ENCODE measurements at places on chromosomes 1 and 21.

- no peak for DNase-seq
These were observed 57.5 kb downstream of the ENAH start for GRCh38 chr1:225595452-225595851.

- no peak for DNase-seq
These were observed at the start of gene KAZN for GRCh38 chr1:14598498-14599182. KAZN (plus strand) TSS chr1:14598685.

GRCh38 chr1:203796236-203796605 lies 798 bp downstream of the ZBED6 start:
- peak; percentile 52 for DNase-seq

GRCh38 chr1:192635939-192636338 lies at the start of gene RGS13:
RGS13 (plus strand) TSS chr1:192636147; CDS start chr1:192644335, 8,188 bp downstream.
- no peak for DNase-seq

DNA sequence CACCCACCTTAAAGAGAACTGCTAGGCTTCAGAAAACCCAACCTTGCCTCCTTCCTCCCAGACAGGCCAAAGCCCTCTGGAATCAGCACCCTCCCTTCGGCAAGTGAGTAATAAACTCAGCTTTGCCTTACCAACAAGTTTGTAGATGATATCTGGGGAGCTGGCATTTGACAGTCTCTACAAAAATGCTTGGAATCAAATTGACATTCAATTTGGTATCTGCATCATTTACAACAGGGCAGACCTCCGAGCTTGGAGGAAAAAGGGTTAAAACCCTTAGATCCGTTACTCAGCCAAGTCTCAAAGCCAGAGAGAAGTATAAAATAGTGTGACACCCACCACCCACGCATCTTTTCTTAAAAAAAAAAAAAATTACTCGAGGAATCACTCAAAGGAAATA lies 149.3 kb upstream of the EDN2 start:
- peak; percentile 55 for DNase-seq

GRCh38 chr1:157704878-157705277 lies 4.3 kb upstream of the FCRL3 start:
- no peak for DNase-seq

- no peak for DNase-seq
These were observed 57.5 kb upstream of the PLPPR5 start for GRCh38 chr1:99062192-99062591.

GRCh38 chr1:64171246-64171645 lies 32.2 kb upstream of the UBE2U start:
- DNase-seq = peak; percentile 6

- peak; percentile 58 for DNase-seq
These were observed 615 bp downstream of the CLIC4 start for GRCh38 chr1:24745711-24746413.

DNA sequence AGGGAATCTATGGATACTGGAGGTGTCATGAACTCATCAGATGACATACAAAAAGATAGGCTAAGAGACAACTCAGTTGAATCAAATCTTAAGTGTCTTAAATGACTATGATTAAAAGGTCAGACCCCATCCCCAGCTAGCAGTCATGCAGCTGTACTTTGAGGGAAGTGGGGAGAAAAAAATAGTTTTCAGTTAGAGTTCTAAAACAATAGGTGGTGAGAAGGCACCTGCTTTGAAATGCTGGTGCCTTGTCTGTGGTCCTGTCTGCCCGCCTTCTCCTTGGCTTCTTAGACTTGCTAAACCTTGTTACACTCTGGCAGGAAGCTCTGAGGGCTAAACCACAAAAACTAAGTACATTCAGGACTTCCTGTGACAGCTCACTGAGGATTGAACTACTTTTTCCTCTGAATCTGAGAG lies 15.3 kb downstream of the CD2 start:
- peak; percentile 31 for DNase-seq

DNA sequence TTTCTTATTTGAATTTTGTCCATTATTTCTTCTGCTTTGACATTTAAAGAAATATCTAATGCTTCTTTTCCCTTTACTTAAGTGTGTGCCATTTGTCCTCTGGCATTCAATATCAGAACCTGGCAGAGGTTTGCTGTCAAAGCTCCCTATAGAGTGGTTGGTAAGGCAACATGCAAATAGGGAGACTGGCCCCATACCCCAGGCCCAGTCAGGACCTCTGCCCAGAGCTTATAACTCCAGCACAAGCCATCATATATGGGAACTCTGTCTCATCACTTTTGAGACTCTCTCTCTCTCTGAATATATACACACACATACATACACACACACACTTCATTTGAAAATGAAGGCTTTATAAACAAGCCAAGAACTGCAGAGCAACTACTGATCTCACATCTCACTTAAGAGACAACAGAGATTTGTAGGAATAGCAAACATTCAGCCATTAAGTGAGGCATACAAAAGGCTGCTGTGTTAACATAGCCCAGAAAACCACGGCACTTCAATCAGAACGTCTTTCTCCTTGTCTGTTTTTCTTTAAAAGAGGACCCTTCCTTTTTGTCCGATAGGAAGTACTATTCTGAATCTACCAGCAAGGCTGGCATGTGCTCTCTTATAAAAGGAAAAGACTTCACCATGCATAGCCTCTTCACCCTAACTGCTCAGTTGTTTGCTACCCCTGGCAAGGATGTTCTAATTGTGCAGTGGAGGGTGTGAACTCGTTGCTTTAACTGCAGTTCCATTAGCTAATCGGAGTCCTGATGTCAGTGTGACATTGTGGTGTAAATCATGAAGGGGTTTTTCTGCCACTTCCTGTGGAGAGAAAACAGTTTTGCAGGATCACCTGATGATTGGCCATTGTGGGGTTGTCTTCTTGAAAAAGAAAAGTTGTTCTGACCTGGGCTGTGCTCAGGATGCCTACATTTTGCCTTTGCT lies 101.7 kb downstream of the NR5A2 start:
- no peak for DNase-seq

DNA sequence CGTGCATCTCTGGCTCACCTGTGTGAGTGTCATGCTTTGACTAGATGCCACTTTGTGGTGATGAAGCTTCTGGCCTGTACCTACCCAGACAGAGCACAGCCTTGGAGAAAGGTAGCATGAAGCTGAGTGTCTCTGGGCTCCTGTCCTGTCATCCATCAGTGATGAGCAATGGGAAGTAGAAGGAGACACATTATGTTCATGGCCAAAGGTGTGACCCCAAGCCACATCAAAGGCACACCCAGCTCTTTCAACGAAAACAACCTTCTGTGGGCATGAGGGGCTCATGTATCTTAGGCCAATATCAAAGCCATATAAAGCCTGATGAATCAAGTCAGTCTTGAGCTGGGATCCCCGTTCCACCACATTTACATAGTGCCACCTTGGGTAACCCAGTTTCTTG lies 1.0 kb upstream of the CLIC6 start:
- DNase-seq = no peak

DNA sequence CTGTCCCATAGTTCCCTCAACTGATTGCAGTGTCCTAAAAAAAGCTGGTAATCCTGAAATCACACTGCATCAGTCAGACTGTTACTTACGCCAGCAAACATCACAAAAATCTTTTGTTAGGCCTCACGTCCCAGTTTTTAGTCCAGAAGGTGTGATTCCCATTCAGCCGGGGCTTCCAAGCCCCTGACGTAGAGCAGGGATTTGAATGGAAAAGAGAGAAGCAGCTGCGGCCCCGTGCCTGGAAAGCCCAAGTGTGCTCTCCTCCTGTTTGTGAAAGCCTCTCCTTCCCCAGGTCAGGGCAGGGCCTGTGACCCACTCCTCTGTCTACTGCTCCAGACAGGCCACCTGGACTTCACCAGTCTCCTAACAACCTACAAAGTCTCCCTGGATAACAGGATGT lies 20.7 kb downstream of the KCNA10 start:
- no peak for DNase-seq

GRCh38 chr1:235935235-235936225 lies 68.8 kb upstream of the LYST start:
- DNase-seq = no peak

DNA sequence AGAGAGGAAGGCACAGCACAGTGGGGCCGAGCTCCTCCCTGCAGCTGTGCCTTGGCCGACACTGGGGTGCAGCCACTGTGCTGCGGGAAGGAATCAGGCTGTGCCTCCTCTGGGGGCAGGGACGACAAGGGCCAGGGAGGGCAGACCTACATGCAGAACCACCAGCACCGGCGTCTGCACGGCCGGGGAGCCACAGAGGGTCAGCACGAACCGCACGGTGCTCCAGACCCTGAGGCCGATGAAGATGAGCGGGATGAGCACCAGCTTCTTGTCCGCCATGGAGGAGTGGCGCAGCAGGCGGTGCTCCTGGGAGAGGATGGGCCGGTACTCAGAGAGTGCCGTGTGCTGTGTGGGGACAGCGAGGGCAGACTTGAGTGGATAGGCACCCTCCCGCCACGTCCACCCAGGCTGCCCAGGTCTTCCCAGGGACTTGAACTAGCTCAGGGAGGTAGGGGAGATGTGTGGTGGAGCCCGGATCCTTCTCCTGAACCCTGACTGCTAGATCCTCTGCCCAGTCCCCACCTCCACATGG lies 23.5 kb downstream of the GPR157 start:
- DNase-seq = no peak

GRCh38 chr1:9112961-9113880 lies 15.7 kb downstream of the GPR157 start:
- DNase-seq = no peak

DNA sequence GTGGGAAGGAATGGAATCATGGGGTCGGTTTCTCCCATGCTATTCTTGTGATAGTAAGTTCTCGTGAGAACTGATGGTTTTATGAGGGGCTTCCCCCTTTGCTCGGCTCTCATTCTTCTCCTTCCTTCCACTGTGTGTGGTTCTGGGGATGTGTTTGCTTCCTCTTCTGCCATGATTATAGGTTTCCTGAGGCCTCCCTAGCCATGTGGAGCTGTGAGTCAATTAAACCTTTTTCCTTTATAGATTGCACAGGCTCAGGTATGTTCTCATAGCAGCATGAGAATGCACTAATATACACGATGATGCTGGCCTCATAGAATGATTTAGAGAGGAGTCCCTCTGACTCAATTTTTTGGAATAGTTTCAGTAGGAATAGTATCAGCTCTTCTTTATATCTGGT lies 195.4 kb upstream of the IVNS1ABP start:
- DNase-seq = no peak

DNA sequence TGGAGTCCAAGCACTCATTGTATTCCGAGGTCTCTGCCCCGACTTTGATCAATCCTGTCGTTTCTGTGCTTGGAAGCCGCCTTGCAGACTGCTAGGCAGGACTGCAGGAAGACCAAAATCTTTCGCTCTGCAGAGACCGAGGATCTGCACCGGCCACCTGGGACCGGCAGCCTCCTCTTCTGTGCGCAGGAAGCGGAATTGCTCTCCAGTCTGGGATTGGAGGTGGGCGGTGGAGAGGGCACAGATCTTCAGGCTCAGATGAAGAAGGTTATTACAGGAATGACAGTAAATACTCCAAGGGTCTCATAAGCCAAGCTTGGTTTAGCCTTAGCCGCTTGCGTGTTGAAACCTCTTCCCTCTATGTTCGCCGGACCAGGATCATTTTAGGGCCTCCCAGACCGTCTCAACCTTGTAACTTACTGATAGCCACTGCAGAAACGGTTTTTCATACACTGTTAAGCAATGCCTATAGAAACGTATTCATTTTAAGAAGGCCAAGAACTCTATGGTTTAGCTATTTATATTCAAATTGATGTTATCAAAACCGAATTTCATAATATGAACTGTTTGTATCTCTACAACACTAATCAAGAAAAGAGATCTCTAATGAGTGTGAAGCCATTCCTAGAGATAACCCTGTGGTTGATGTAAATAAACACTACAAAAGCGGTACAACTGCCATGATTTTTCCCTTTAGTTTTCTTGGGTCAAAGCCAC lies 1.1 kb downstream of the MIA3 start:
- DNase-seq = peak; percentile 47

GRCh38 chr1:16153999-16154673 lies 1.7 kb downstream of the EPHA2 start:
- no peak for DNase-seq

DNA sequence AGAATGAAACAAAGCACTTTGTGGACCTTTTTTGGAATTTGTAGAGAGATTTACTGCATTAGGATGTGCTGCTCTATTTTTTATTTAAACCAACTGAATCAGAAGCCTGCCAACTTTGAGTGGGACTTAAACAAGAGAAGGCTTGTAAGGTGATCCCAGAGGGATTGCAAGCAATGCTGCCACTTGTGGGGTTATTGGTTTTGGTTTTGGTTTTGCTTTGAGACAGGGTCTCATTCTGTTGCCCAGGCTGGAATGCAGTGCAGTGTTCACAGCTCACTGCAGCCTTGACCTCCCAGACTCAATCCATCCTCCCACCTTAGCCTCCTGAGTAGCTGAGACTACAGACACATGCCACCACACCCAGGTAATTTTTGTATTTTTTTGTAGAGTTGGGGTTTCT lies 32.2 kb upstream of the GNG5 start:
- no peak for DNase-seq
